ENCODE measurements at places on chromosomes 5 and 9.

DNA sequence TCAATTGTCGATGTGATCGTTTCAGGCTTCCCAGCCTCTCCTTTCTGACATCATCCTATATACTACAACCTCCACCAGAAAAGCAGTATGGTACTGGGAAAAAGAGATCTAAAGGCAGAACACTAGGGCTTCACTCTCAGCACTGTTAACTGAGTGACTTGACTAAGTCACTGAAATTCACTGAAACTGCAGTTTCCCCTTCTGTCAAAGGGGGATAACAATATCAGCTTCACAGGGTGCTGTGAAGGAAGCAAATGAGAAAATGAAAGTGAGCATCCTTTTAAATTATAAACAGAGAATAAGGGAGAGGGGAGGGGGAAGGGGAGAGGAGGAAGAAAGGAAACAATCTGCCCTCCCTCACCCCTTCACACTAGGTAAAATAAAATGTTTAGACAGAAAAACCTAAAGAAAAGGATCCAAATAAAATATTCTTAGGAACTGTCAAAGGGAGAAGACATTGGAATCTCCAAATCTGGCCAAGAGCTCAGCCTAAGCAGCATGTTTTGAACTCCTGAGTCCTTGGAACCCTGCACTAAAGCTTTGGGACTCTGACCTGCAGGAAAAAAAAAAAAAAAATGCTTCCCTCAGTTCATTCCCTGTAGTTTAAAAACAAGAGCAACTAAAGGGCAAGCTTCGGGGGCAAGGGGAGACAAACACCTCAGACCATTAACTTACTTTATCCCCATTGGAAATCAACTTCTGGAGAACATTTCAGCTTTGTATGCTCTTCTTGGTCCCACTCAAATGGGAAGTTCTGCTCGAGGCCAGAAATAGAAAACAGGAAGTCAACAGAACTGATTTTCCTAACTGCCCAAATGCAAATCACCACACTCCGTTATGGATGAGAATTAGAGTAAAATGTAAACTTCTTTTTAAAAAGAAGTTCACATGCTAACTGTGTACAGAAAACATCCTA is 178.3 kb downstream of the DEPDC1B start:
- DNase-seq, result no peak

DNA sequence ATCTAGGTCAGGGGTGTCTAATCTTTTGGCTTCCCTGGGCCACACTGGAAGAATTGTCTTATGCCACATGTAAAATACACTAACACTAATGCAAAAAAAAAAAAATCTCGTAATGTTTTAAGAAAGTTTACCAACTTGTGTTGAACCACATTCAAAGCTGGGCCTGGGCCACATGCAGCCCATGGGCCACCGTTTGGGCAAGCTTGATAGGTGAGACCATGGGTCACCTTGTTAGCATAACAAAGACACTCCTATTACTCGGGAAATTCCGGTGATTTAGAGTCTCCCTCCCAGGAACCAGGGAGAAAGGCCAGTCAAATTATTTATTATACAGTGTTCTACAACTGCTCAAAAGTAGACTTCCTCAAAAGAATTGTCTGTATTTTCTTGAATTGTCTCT is 12.7 kb downstream of the RECK start:
- no peak for DNase-seq

DNA sequence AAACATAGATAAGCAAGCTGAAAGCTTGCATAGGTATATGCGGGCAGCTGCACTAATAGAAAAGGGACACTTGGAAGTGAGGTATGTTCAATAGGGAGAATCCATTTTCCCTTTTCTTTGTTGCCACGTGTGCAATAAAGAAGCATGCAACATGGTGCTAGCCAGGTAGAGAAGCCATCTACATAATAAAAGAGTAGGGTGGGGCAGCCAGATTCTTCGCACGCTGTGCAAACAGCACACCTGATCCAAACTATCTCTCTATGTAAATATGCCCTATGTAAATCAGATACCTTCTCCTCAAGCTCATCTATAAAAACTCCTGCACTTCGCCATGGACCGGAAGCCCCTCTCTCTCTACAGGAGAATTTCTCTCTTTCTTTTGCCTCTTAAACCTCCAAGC is 91.9 kb upstream of the C9orf72 start:
- DNase-seq, result no peak

DNA sequence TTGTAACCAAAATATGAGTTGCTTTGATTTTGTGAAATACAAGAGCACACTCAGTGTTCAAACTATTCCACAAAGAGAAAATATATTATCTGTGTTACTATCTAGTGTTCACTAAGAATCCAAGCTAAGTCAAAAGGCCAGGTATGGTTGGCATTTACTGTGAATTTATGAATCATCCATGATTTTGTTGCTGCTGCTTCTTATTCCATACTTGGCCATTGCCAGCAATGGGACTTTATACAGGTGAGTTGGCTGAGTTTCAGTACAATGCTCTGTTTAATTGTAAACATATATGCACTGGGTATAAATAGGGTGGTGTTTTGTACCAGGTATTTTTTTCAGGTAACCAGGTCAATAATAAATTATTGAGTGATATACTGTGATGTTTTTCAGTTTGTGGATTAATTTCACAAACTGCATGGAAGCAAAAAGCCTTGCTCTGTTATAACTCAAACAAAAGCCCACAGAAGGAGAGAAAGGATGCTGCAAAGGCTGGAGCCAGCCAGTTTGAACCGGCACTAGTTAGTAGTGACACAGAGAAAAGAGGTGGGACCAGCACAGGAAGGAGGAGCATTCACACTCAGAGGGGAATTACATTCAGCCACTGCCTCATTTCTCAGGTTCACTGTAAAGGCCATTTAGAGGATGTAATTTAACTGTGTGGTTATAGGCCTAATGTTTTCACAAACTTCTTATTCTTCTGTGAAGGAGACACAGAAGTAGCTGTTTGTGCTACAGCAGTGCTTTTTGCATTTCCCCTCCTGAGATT is 381.8 kb downstream of the ADGRV1 start:
- DNase-seq, result no peak

- no peak for DNase-seq
Measured at GRCh38 chr5:10745133-10745532, 15.9 kb downstream of the DAP start.

DNA sequence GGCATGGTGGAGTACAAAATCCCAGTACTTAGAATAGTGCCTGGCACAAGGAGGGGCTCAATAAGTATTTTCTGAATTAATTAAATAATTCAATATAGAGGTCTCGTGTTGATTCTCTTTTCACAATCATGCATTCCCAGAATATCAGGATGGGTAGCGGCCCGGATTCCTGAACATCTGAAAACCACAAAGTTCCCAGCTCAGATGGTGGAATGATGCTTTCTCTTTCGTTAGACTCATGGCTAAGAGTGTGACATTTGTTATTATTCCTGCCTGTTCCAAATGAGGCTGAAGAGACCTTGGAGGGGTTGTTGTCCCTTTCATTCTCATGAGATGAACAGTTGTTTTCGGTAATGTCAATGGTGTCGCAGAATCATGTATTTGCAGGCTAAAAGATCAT is 95.4 kb upstream of the LIFR start:
- no peak for DNase-seq

GRCh38 chr9:87642330-87643106 is 83.4 kb upstream of the CTSL start:
- no peak for DNase-seq

DNA sequence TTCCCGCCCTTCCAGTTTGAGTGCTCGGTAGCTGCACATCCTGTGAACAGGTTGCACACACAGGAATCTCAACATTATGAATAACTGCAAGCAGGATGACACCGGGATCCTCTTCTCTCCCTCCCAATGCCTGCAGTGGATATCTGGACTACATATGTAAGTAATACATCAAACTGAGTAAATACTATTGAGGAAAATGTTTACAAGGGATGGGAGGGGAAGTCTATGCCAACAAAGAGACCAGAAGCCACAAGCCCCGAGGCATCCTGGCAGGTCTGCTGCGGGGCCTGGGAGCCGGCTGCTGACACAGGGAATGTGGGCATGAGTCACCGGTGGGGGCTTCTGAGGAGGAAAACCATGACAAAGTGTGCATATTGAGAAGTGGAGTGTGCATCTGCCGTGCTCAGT is 8.6 kb upstream of the ANKRD33B start:
- DNase-seq, result no peak

- DNase-seq, result no peak
Measured at GRCh38 chr9:123450996-123451395, 95.0 kb downstream of the CRB2 start.

- no peak for DNase-seq
Measured at GRCh38 chr9:95810814-95811213, 64.7 kb upstream of the ERCC6L2 start.

GRCh38 chr5:2193542-2194235 is 311.0 kb upstream of the IRX4 start:
- no peak for DNase-seq

- DNase-seq, result no peak
Measured at GRCh38 chr5:10736354-10736753, 24.7 kb downstream of the DAP start.

DNA sequence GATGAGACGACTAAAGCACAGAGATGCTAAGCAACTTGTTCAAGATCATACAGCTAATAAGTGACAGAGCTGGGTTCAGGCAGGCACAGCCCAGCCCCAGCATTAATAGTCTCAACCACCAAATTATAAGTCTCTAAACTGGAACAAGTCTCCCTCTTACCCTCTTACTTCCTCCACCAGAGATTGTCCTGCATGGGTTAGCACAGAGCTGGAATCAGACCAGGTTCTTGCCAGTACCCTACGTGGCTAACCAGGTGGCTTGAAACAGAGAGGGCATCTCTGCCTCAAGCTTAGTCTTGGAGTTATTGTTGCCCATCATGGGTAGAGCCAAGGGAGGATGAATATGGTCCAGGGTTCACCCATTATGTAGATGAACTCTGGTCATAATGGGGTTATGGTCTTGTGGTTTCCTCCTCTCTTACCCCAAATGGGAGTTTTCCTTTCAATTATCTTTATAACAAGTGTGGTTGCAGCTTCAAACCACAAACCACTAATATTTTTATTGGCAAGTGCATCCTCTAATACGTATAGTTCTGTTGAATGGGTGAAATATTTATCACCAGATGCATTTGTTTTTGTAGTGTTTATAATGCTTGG is 8.3 kb upstream of the XPA start:
- DNase-seq, result no peak

DNA sequence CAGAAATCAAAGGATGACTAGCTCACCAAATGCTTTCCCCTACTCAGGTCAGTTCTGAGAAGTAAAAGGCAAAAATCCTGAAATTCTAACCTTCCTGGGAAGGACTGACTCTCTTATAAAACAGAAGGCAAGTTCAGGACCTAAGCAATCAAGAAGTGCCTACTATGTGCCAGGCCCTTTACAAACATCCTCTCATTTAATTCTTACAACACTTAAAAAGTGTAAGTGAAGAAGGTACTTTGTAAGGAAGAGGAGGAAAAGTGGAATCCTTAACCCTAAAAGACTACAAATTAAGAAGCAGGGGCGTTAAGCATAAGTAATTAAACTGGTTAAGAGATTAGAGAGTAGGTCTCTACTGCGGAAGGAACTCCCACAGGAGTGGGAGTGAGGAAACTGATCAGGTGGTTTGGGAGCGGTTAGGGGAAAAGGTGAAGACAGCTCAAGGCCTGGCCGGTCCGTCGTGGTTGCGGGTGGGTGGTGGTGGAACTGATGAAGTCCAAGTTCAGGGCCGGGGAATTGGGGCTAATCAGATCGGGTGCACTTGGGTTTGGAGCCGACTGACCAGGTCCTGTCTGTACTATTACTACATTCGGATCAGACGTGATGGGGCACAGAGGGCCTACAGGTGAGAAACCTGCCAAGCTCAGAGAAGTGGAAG is 839 bp downstream of the MED27 start:
- DNase-seq, result no peak

DNA sequence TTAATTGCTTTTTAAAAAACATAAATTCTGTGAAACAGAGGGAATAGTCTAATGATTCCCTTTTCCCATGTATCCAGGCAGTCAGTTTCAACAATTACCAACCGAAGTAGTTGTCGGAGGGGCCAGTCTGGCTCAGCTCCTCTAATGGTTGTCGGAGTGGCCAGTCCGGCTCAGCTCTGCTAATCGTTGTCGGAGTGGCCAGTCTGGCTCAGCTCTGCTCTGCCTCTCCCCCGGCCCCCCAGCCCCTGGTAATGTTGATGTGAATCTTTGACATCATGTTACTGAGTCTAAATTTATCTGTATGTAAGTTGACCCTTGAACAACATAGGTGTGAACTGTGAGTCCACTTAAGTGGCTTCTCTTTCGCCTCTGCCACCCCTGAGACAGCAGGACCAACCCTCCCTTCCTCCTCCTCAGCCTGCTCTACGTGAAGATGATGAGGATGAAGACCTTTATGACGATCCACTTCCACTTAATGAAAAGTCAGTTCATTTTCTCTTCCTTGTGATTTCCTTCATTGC is 9.4 kb downstream of the NDUFS6 start:
- DNase-seq, result no peak

GRCh38 chr9:135857371-135857786 is 50.0 kb downstream of the CAMSAP1 start:
- no peak for DNase-seq

DNA sequence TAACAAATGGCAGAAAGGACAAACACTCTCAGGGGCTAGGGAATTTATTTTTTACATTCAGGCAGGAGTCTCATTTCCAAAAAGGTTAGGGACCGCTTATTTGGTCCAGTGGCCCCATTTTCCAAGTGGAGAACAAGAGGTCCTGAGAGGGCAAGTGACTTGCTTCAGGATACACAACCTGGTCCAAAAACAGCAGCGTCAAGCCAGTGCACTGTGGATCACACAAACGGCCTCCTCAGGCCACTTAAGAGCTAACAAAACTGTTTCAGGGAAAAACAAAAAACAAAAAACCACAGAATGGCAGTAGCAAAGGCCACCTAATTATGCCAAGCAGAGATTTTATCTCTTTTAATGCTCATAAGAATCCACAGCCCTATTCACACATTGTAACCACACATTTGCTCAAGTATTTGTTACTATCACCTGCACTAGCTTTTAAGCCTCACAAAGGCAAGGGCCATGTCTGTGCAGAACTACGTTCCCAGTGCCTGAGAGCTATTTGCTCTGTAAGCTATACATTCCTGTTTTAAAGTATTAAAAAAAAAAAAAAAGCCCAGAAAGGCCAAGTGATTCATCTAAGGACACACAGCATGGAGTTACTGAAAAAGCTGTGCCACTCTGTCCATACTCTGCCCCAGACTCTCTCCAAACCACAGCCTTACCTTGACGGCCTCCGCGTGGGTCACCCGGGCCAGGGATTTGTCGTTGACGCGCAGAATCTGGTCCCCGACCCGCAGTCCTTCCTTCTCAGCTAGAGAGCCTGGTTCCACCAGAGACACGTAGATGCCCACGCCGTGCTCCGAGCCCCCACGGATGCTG is 1.5 kb downstream of the WHRN start:
- DNase-seq, result no peak

GRCh38 chr5:150239794-150240122 is 49.8 kb downstream of the CAMK2A start:
- DNase-seq, result no peak

DNA sequence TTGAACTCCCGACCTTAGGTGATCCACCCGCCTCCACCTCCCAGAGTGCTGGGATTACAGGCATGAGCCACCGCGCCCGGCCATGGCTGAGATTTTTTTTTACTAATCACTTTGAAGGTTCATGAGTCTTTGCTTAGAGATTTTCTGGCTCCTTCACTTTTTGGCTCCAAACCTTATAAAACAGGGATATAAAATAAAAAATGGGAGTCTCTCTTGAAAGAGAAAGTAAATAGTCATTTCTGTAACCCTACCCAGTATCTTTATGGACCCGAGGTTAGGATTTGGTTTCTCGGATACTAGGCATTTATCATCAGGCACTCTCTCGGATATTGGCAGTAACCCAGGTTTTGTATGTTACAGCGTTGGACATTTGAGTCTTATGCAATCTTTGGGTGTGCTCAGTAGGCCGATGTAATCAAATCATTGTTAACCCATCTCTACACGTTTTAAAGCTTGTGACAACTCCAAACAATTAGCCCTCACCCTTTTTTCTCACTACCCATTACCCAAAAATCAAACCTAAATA is 25.3 kb downstream of the STXBP1 start:
- DNase-seq, result no peak
